ENCODE measurements at places on chromosomes 13 and 19. TPM values are rescaled to one million over a fixed set of nuclear protein-coding genes. Genes with fewer than 3 reads are reported as not detected.
A peak's percentile ranks its signal among the peaks of the same experiment; 100 is the strongest.

DNA sequence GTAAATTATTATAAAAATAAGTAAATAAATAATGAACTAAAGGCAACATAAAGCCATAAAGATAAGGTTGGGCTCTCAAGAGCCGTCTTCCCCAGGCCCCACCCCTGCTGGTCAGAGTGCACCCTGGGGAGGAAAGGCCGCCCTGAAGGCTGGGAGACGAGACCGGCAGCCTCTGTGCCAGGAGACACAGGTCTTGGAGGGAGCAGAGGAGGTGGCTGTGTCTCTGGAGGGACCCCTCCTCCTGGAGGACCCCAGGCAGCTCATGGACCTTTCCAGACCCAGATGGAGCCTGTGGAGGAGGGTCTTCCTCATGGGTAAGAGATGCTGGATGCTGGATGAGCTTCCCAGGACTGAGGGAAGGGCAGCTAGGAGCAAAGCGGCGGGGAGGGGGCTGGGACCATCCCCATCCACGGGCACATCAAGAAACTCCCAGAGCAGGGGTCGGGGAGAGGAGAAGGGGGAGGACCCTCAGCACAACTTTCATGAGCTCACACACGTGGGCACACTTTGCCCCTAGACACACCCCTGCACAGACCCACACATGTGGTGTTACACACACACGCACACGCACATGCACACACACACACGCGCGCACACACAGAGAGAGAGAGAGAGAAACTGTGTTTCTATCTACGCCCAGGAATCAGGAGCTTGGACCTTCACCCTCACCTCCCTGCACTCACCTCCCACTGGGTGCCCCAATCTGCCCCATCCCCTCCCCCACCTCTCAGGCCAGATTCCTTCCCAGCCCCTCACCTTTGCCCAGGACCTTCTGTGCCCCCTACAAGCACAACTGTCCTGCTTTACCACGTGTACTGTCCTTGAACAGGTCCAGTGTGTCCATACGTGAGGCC, at the start of gene CEACAM18:
Gene CEACAM18, plus strand, starts transcription at position 159 of the 854 bp plus-strand sequence.
- H3K36me3 ChIP-seq, result no peaks in the 10 kb centered on the region
- no peaks in the 10 kb centered on the region for H3K4me1 ChIP-seq
- H3K27me3 ChIP-seq, result no peaks in the 10 kb centered on the region
- no peak within 1 kb of the TSS for H3K27ac ChIP-seq
- no peak within 1 kb of the TSS for H3K4me3 ChIP-seq
- no peak for DNase-seq

GRCh38 chr19:7645163-7645562, 8.3 kb downstream of the STXBP2 start:
- H3K4me1 ChIP-seq, result no peaks in the 10 kb centered on the region
- H3K36me3 ChIP-seq, result no peaks in the 10 kb centered on the region
- no peak overlapping the region for H3K4me3 ChIP-seq
- H3K27me3 ChIP-seq, result no peaks in the 10 kb centered on the region

- no peaks in the 10 kb centered on the region for H3K4me1 ChIP-seq
- DNase-seq, result no peak
- no peak overlapping the region for H3K4me3 ChIP-seq
- peaks cover 4% of the 10 kb centered on the region for H3K27me3 ChIP-seq
- no peak overlapping the region for H3K27ac ChIP-seq
- H3K36me3 ChIP-seq, result no peaks in the 10 kb centered on the region
Observed at GRCh38 chr13:94710065-94710781, 2.1 kb downstream of the SOX21 start.

- no peak for DNase-seq
- no peaks in the 10 kb centered on the region for H3K4me1 ChIP-seq
- no peak overlapping the region for H3K4me3 ChIP-seq
- no peaks in the 10 kb centered on the region for H3K27me3 ChIP-seq
- H3K27ac ChIP-seq, result no peak overlapping the region
Observed at GRCh38 chr13:100138859-100139491, 50.1 kb downstream of the PCCA start.

DNA sequence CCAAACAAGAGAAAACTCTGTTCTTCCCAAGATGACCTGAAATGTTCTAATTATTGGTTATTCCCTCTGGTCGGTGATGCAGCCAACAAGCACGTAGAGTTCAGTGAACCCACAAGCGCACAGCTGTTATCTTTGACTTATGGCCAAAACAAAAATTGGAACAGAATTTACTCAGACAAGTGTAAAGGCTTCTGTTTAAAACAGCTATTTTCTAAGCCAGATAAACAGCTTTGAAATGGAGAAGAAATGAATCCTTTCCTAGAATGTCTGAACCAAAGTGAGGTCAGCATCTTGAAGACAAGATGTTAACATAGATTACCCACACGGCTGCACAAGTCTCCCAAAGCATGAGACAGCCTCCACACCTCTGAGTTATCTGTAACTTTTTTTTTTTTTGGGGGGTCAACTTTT, 669.2 kb downstream of the DIAPH3 start:
- H3K4me3 ChIP-seq, result no peak overlapping the region
- H3K27ac ChIP-seq, result no peak overlapping the region
- no peaks in the 10 kb centered on the region for H3K4me1 ChIP-seq

DNA sequence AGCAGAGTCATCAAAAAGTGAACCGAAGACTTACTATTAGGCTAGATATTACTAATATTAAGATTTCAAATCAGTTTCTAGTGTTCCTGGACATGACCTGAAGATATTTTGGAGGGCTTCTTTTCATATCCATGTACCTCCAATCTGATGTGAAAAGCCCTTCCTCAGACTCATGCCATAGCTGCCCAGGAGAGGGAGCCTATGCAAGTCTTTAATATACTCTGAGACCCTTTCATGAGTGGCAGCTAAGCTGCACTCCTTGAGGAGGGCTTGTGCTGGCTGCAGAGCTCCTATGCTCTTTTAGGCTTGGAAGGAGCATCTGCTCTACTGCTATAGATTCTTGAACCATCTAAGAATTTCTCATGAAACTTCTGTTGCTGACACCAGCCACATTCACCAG, 715.3 kb downstream of the OLFM4 start:
- no peaks in the 10 kb centered on the region for H3K4me1 ChIP-seq
- H3K27ac ChIP-seq, result no peak overlapping the region
- DNase-seq, result no peak

- H3K36me3 ChIP-seq, result peaks cover 45% of the 10 kb centered on the region
- H3K4me1 ChIP-seq, result peaks cover 26% of the 10 kb centered on the region
- DNase-seq, result no peak
- H3K4me3 ChIP-seq, result no peak overlapping the region
- H3K27ac ChIP-seq, result no peak overlapping the region
Observed at GRCh38 chr13:51808811-51809210, 4.8 kb upstream of the DHRS12 start.

- no peak overlapping the region for H3K27ac ChIP-seq
- no peaks in the 10 kb centered on the region for H3K4me1 ChIP-seq
- no peak for DNase-seq
- no peak overlapping the region for H3K4me3 ChIP-seq
- no peaks in the 10 kb centered on the region for H3K27me3 ChIP-seq
Observed at GRCh38 chr13:107529035-107529434, 686.3 kb downstream of the LIG4 start.

GRCh38 chr19:3322199-3322978, 44.0 kb upstream of the NFIC start:
- no peak overlapping the region for H3K27ac ChIP-seq
- no peaks in the 10 kb centered on the region for H3K4me1 ChIP-seq
- no peak overlapping the region for H3K4me3 ChIP-seq
- H3K36me3 ChIP-seq, result no peaks in the 10 kb centered on the region

GRCh38 chr13:108586826-108587225, 42.6 kb upstream of the MYO16 start:
- no peaks in the 10 kb centered on the region for H3K36me3 ChIP-seq
- H3K27me3 ChIP-seq, result no peaks in the 10 kb centered on the region
- H3K4me1 ChIP-seq, result no peaks in the 10 kb centered on the region
- no peak overlapping the region for H3K27ac ChIP-seq
- no peak for DNase-seq

GRCh38 chr19:31113293-31113692, 235.9 kb downstream of the TSHZ3 start:
- H3K36me3 ChIP-seq, result no peaks in the 10 kb centered on the region
- no peak overlapping the region for H3K27ac ChIP-seq
- H3K4me3 ChIP-seq, result no peak overlapping the region
- no peak for DNase-seq
- H3K4me1 ChIP-seq, result no peaks in the 10 kb centered on the region

DNA sequence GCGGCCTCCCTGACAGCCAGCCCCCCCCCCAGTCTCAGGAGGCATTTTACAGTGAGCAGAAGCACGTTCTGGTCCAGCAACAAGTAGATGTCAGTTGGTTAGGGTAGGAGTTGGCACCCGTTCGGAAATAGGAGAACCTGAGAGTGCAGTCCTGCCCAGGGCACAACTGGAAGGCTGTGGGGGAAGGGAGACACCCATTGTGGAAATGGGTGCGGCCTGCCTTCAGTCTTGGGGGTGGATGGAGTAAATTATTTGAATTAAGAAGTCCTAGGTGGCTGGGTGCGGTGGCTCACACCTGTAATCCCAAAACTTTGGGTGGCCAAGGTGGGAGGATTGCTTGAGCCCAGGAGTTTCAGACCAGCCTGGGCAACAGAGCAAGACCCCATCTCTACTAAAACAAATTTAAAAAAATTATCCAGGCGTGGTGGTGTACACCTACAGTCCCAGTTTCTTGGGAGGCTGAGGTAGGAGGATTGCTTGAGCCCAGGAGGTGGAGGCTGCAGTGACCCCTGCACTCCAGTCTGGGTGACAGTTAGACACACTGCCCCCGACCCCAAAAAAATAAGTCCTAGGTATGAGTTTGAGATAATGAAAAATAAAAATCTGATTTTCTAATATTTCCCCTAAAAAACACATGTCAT, 1.2 kb downstream of the CIRBP start:
- H3K4me3 ChIP-seq, result peak overlapping the region; percentile 76
- peaks cover 44% of the 10 kb centered on the region for H3K36me3 ChIP-seq
- peak overlapping the region; percentile 82 for H3K27ac ChIP-seq
- H3K4me1 ChIP-seq, result peaks cover 71% of the 10 kb centered on the region

DNA sequence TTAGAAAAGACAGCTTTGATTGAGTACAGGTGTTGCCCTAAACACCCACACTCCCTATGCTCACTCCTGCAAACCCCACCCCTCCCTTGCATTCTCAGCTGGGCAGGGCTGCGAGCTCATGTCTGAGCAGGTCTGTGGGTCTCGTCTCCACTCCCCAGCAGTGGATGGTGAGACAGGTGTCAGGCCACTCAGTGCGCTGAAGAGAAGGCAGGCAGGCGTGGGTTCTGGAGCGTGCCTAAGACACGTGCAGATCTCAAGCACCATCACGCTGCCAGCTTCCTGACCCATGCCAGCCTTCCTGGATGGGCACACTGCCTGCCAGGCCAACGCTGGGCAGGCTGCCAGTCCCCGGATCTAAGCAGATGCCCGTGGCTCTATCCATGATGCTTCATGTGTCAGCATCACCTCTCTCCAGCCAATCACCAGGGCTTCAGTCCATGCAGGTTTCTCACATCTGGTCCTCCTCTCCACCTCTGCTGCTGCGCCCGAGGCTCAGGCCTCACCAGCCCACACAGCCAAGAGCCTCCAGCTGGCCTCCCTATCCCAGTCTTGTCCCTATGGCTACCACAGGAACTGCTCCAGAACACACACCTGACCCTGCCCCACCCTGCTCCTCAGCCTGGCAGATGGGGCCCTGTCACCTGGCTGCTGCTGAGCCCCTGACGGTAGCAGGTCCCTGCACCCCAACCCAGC, 42.6 kb downstream of the EPS15L1 start:
- DNase-seq, result no peak
- H3K36me3 ChIP-seq, result peaks cover 71% of the 10 kb centered on the region
- H3K27ac ChIP-seq, result no peak overlapping the region

DNA sequence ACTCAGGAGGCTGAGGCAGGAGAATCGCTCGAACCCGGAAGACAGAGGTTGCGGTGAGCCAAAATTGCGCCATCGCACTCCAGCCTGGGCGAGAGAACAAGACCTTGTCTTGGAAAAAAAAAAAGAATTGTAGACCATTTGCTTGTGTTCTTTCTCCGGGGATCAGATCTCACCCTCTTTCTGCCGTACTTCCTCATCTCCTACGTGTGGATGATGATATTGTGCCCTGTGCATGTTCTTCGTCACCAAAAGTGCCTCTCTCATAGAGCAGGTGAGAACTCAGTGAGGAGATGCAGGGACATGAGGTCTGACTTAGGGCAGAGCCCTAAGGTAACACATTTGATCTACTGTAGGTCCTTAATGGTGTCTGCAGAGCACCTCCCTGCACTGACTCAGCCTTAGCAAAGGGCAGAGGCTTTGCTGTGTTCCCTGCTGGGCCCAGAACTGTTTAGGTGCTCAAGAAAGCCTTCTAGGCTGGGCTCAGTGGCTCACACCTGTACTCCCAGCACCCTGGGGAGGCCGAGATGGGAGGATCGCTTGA, 1.3 kb downstream of the APOC2 start:
- no peak overlapping the region for H3K4me3 ChIP-seq
- no peaks in the 10 kb centered on the region for H3K27me3 ChIP-seq
- DNase-seq, result no peak
- peaks cover 17% of the 10 kb centered on the region for H3K36me3 ChIP-seq
- no peaks in the 10 kb centered on the region for H3K4me1 ChIP-seq

DNA sequence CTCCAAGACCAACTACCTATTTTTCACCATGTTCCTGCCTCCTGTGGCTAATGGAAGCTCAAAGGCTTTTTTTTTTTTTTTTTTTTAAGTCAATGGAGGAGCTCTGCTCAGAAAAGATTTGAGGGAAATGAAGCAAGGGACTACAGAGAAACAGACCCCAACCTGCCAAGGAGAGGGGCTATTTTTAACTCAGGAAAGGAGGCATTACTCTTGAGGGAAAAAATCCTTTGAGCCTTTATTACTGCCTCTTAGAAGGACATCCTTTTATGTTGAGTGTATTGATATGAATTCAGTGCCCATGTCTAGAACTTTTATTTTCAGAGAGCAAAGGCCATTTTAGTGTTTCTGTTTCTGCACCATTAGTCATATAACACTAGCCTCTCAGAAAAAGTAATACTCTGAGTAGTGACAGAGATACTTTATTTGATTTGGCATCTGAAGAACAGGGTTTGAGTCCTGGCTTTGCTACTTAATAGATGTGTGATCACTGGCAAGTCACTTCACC, 68.1 kb upstream of the PCDH8 start:
- H3K4me1 ChIP-seq, result no peaks in the 10 kb centered on the region
- no peaks in the 10 kb centered on the region for H3K36me3 ChIP-seq

DNA sequence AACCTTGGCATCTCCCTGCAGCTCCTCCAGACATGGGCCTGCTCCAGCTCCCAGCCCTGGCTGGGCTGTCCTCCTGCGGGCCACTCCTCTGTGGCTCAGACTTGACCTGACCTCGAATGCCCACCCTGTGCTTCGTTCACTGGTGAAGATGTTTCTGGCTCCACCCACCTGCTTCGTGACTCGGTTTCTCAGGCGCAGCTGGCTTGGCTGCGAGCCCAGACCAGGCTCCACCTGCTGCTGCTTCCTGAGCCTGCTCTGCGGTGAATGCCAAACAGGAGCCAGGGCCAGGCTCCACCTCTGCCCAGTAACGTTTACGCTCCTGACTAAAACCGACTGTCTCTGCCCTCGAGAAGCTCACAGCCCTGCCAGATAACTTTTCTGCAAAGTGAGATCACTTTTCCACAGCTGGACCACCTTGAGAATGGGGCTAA, 8.9 kb upstream of the RSPH6A start:
- no peak overlapping the region for H3K27ac ChIP-seq
- no peak for DNase-seq
- no peaks in the 10 kb centered on the region for H3K4me1 ChIP-seq
- H3K4me3 ChIP-seq, result no peak overlapping the region

CYP4F2 gene
- not detected for total RNA-seq

SCN1B gene
- total RNA-seq, result 1.8 TPM

ABCA7 gene
- total RNA-seq, result 302 TPM

RAB3A gene
- 8.8 TPM for total RNA-seq

ZNF177 gene
- total RNA-seq, result 0.21 TPM

ZNF534 gene
- not detected for total RNA-seq

ZNF628 gene
- 9.0 TPM for total RNA-seq

SELENOV gene
- not detected for total RNA-seq

KLC3 gene
- not detected for total RNA-seq

FXYD7 gene
- 8.4 TPM for total RNA-seq

VSIG10L gene
- total RNA-seq, result 0.13 TPM

SERPINE3 gene
- not detected for total RNA-seq

CRX gene
- total RNA-seq, result not detected

Measured in naive thymus-derived CD4-positive, alpha-beta T cell (primary cell).